Kidney capillary endothelial cell (primary cell): ENCODE measurements at places on chromosomes 5 and 9.
A peak's percentile ranks its signal among the peaks of the same experiment; 100 is the strongest.

DNA sequence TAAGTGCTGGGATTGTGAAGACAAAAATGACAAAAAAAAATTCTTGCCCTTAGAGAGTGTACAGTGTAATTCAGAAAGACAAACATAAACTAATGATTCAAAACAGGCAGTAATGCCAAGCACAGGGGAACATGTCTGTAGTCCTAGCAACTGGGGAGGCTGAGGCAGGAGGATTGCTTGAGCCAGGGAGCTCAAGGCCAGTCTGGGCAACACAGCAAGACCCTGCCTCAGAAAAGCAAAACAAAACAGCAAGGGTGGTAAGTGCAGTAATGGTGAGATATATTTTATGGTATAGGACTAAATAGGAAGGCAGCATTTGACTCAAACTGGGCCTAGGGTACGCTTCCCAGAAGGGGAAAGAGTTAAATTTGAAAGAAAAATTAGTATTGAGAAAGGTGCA lies 18.9 kb downstream of the FREM1 start:
- no peak for DNase-seq

DNA sequence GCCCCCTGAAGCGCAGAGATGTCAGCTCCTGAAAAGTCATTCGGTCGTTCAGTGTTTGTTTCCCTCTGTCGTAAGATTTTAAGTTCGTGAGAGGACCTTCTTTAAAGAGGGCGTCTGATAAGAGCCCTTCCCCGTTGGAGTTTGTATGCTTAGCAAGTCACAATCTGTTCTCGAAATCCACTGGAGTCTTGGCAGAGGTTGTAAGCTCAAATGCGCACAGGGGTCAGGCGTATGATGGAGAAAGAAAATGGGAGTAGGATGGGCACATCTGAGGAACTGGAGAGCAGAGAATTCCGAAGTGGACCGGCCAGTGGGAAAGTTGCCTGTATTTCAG lies 710 bp downstream of the HSD17B4 start:
- DNase-seq = no peak

DNA sequence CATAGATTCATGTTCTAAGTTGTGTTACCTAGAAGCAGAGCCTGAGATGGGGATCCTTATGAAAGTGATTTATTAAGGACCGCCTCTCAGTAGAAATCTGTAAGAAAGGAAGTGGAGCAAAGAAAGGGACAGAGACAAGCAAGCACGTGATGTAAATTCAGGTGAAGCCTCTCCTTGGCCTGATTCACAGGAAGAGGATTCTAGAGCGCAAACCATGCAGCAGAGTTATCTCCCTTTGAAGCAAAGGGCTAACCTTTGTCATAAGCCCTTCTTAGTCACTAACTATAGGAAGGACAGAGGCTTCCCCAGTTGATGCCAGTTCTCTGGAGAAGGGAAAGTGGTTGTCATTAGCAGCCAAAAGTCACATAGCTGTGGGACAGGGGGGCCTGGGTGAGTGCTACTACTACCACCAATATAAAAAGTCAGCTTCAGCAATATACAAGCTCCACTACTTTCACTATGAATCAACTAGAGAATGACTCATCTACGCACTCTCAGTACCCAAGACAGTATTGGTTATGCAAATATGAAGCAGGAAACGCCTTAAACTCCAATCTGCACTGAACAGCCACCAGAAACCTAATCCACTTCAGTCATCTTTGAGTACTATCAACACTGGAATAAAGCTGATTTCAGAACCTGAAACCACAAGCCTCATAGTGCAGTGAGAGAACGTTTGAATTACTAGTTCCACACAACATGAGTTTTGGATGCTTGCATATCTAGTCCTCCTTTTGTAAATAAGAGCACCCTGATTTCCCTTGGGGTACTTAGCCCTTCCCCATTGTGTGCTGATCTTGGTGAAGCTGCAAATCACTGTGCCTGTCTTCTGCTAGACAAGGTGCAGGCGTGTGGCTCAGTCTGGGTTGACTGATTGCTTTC lies 162.7 kb downstream of the ZNF608 start:
- DNase-seq = peak; percentile 40

GRCh38 chr5:139392678-139393496 lies 2.0 kb downstream of the PROB1 start:
- DNase-seq = peak; percentile 58

DNA sequence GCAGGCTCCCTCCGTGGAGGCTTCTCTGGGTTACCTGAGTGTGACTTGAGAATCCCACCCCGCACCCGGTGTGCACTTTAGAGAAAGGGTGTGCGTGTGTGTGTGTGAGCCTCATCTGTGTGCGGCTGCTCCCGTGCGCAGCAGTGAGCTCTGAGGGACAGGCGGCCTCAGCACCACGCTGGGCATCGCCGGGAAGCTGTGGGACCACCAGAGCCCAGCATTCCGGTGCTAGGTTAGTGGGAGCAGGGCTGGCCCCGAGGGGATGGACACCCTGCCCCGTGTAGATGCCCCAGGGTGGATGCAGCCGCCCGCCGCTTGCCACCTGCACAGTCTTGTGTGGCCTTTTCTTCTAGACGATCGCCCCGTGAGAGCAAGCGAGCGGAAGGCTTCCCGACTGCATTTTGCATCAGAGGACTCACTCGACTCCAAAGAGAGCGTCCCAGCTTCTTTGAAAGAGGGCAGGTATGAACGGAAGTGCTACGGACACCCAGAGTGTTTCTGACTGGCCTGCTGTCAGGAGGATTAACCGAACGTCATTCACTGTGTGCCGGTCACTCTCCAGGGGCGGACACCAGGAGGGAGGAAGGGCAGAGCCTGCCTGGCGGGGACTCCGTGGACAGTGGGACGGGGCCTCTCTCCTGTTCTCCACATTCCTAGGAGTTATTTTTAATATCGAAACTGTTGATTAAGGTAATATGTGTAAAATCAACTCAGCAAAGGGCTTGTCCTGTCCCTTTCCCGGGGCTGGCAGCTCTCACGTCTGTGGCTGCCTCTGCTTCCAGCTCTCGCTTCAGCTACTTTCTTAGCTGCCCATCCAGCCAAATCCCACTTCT lies 12.2 kb downstream of the CEP72 start:
- DNase-seq = no peak

DNA sequence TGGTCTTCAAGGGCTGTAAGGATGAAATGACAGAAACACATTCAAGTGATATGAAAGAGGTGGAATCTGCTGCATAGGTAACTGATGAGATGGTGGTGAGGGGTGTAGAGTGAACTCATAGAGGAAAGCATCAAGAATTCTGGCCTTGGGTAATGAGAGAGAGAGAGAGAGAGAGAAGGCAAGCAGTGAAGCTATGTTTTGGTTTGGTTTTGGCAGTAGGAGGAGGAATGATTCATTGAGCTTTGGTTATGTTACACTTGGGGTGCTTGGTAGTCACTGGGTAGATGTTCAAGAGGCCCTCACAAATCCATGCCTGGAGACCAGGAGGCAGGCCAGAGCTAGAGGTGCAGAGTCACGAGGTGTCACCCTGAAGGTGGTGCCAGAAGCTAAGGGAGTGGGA lies 89.5 kb downstream of the EGFLAM start:
- no peak for DNase-seq

DNA sequence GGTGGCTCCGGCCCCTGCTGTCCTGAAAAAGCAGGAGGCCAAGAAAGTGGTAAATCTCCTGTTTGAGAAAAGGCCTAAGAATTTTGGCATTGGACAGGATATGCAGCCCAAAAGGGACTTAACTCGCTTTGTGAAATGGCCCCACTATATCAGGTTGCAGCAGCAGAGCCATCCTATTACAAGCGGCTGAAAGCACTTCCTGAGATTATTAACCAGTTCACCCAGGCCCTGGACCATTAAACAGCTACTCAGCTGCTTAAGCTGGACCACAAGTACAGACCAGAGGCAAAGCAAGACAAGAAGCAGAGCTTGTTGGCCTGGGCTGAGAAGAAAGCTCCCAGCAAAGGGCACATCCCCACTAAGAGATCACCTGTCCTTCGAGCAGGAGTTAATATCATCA lies 89.7 kb downstream of the MLLT3 start:
- DNase-seq = no peak

GRCh38 chr5:53974021-53974420 lies 336.4 kb downstream of the ARL15 start:
- no peak for DNase-seq

DNA sequence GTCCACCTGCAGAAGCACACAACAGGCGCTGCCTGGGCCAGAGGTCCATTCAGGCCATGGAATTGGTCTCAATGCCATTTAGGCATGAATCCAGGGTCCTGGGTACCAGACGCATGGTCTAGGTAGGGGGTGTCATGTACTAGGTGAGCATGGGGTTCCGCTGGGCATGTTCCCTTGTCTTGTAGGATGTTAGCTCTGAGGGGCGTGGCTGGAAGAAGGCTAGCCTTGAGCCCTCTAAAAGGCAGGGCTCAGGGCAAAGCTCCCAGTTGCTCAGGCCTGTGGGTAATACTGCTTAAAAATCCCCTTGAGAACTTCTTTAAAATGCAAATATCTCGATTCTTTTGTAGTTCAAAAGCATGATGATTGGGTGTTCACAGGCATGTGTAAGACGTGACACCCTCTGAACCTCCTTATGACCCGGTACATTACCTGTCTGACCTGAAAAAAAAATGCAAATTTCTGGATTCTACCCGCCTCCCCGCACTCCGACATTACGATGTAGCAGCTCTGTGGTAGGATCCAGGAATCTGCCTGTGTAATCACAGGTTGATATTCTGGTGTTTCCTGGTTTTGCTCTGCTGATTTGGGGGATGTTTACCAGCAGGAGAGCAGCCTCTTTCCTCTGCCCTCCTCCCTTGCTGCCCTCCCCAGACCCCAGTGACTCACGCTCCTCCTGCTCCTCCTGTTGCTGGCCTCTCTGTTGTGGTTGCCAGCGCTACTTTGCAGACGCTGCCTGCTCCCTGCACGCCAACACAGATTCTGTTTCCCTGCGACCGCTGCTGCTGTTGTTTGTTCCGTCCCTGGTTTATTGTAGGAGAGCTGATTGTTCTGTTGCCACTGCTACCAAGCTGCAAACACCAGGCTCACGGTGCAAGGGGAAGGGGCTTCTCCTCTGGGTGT lies 5.7 kb downstream of the TMC1 start:
- DNase-seq = peak; percentile 83

- DNase-seq = no peak
Observed at GRCh38 chr5:119402081-119402480, 46.3 kb downstream of the TNFAIP8 start.

DNA sequence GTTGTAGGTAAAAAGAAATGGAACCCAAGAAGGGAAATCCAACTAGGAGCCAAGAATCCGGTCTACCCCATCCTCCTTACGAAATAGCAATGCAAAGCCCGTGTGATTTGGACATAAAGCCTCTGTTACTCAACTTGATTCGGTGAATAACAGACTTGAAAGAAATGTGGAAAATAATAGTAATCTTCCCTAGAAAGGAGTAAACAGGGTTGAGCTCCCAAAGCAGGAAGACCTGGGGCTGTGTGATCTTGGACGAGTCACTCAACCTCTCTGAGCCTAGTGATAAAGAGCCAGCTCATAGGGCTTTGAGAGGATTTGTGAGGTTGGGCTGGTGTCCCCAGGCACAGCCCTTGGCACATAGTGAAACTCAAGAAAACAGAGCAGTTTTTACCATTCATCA lies 42.7 kb upstream of the IL17B start:
- DNase-seq = no peak

- no peak for DNase-seq
Observed at GRCh38 chr5:140576776-140577201, 12.2 kb downstream of the SLC35A4 start.

DNA sequence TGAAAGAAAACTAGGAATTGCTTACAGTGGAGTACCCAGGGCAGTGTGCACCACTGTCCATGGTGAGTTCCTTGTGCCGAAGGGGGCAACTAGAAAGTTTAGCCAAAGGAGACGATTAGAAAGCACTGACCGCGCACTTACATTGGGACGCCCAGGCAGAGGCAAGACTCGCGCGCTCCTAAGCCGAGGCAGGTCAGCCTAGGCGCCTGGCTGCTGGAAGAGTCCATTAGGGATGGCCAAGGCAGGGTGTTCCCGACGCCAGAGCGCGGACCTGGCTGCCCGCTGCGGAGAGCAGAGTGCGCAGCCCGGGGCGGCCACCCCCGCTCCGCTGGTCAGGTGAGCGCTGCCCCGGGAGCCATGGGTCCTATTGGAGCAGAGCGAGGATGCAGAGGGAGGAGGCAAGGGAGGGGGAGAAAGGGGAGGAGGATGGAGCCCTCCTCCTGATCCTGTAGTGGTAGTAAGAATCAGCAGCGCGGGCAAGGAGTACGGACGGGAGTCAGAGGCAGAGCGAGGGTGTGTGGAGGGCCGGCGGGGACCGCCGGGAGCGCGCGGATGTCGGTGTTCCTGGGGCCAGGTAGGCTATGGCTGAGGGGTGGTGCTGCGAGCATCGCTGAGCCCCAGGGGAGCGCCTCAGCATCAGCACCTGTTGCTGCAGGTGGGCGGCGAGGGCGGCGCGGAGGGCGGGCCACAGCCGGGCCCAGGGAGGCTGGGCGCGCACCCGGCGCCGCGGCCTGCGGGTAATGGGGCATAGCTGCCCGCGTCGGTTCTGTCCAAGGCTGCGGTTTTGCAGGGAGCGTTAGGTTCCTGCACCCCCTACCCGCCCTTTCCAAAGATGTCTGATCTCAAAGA lies at the start of gene ADGRV1:
Gene ADGRV1 (plus strand): TSS at position 454 of the 849 bp plus-strand sequence. CDS start 99 bp downstream, at position 553.
- DNase-seq = peak; percentile 43

DNA sequence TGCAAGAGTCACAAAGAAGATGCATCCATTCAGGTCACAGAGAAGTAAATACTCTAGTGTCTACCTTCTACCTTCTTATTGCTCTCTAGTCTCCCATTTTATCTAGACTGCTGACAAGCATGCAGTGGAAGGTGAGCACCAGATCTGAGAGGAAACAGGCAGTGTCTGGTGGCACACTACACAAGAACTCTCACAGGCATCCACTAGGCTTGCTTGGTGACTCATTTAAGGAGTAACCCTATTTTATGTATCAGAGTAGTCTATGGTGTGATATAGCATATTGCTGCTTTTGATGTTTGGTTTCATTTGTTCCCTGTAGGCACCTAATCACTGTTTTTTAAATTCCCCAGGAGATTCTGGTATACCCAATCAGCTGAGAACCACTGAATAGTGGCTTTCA lies 1.6 kb upstream of the THBS4 start:
- no peak for DNase-seq

DNA sequence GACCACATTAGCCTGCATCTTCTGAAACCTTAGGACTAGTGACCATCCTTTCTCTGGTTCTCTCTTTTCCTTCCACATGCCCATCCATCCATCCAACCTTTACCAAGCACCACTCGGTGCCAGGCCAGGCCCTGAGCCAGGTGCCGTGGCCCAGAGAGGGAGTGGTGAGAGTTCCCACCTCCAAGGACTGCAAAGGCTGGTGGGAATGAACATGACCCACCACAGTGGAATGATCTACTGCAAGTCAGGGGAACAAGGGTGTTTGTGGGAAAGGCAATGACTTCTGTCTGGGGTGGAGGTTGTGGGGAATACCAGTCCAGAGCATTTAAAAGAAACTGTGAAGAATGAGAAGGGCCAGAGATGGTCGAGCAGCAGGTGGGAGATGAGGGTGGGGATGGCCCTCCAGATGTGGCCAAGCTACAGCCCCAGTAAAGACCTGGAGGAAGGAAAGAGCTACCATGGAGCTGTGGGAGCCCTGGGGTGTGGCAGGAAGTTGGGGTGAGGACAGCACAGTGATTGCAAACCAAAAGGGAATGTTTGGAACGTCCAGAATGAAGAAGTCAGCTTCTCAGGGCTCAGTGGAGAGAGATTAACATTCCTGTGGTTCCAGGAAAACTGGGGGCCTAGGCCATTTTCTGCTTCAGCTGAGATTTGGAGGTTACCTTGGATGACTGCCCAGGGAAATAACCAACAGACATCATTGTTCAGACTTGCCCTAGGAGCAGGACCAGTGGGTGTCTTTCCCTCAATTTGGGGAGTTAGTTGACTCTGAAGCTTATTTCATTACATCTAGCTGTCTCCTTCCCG lies 30.7 kb upstream of the CORO2A start:
- DNase-seq = peak; percentile 50

GRCh38 chr9:116154976-116155697 lies 1.5 kb downstream of the PAPPA start:
- no peak for DNase-seq
